RKO (cell line): ENCODE measurements at places on chromosomes 5 and 9.

GRCh38 chr5:17432569-17432968, 65.5 kb upstream of the TAF11L2 start:
- no peak for DNase-seq

- DNase-seq: no peak
These were observed 288.5 kb upstream of the TMEM161B start for GRCh38 chr5:88557131-88557530.

DNA sequence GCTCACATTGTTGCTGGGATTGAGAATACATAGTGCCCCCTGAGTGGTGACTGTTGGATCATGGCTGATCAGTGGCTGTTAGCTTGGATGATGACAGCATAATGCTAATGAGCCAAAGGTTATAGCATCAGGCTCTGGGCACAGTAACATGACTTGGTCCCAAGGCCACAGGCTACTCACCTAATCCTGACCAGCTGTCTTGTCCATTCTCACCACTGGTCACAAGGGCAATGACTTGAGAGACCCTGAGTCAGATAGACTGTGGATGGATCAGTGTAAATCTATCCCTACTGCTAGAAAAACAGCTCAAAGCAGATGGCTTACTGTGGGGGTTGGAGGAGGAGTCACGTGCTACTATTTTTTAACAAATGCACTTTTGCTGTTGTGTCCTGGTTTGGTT, 74.7 kb downstream of the AOPEP start:
- DNase-seq: peak; percentile 16

DNA sequence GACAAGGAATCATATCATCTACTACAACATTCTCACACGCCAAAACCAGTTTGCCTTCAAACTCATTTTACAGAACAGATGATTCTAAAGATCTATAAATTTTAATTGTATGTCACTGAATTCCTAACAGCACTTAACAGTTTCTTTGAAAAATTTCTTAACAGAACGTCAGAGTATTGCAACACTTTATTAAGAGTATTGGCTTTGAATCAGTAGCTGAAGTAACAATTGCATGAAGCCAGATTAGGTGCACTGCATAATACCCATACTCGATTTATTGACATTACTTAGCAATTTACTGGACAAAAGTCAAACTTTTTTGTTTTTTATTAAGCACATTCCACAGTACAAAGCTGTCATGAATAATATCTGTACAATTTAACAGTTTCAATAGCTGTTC, 75.8 kb downstream of the SMIM23 start:
- DNase-seq: no peak

- DNase-seq: no peak
These were observed 507.8 kb upstream of the NMUR2 start for GRCh38 chr5:152912924-152913323.

GRCh38 chr5:111116550-111116949, 24.4 kb downstream of the WDR36 start:
- DNase-seq: no peak

- DNase-seq: peak; percentile 60
These were observed 26.0 kb downstream of the GABRP start for GRCh38 chr5:170809551-170809950.

GRCh38 chr5:57325678-57326397, 152.0 kb downstream of the GPBP1 start:
- DNase-seq: no peak

- DNase-seq: no peak
These were observed 51.2 kb downstream of the NDST1 start for GRCh38 chr5:150559088-150559487.

DNA sequence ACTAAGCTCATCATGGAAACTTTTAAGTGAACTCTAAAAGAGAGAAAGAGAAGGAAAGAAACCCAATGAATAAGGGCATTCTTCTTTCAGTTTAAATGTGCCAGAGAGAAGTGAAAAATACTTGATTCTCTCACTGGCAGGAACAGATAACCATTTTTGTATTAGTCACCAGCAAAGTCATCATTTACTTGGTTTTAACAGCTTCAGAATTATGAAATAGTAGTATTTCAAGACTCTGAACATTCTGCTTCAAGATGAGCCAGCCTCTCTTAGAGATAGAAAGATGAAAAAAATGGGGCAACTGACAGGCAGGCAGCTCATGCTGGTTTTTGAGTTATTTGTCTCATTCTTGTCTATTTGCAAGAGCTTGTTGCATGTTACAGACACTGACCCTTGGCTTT, 103.5 kb downstream of the GCNT1 start:
- DNase-seq: peak; percentile 6

GRCh38 chr5:159242656-159243055, 20.4 kb upstream of the UBLCP1 start:
- DNase-seq: no peak

- DNase-seq: no peak
These were observed 90.3 kb upstream of the IQGAP2 start for GRCh38 chr5:76312783-76313182.

DNA sequence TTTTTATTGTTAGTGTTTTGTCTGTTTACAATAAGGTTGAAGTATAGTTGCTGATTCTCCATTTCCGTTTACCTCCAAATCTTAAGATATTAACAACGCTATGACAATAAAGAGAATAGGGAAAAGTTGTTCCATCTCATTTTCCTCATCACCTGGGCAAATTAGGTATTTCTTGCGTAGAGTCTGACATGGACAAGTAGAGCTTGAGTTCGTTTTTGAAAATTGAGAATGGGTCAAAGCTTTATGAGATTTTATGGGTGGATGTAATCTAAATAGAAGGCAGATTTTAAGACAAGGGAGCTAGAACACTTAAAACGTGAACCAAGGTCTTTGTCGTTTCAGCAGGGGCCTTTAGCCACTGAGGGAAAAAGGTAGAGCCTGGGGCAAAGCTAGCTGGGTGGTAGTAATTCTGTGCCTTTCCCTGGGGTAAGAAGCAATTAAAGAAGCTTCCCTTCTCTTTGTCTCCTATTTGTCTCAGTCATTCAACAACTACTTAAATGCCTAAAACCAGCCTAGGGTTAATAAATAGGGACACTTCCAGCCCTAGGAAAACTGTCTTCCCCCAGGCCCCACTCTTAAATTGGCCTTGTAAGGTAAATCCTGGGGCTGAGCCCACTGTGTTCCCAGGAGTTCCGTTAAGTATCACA, 551 bp upstream of the CAAP1 start:
- peak; percentile 6 for DNase-seq

GRCh38 chr5:74186356-74187315, 453.9 kb downstream of the ENC1 start:
- DNase-seq: no peak

- no peak for DNase-seq
These were observed 233.8 kb downstream of the MTRR start for GRCh38 chr5:8102714-8103113.

DNA sequence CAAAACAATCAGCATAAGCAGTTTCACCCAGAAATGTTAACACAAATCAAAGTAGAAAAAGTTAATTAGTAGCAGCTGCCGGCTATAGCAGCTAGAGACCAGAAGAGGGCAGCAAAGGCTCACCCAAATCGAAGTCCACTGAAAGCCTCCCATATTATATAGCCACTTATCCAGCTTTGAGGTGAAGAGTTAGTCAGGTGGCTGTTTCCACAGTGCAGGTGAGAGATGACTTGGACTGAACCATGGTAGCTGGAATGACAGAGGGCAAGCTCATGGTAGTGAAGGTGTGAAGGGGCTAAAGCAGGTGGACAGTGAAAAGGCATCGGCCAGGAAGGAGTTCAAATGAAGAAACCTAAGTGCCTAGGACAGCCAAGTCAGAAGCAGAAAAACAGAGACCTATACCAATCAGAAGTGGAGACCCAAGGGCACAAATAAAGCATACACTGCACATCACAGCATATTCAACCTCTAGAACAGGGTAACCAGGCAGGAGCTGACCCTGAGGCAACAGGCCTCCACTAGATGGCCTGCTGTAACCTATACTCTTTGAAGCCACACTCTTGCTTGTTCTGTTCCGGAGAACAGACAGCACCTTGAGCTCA, 7.2 kb upstream of the RNF38 start:
- DNase-seq: peak; percentile 82

DNA sequence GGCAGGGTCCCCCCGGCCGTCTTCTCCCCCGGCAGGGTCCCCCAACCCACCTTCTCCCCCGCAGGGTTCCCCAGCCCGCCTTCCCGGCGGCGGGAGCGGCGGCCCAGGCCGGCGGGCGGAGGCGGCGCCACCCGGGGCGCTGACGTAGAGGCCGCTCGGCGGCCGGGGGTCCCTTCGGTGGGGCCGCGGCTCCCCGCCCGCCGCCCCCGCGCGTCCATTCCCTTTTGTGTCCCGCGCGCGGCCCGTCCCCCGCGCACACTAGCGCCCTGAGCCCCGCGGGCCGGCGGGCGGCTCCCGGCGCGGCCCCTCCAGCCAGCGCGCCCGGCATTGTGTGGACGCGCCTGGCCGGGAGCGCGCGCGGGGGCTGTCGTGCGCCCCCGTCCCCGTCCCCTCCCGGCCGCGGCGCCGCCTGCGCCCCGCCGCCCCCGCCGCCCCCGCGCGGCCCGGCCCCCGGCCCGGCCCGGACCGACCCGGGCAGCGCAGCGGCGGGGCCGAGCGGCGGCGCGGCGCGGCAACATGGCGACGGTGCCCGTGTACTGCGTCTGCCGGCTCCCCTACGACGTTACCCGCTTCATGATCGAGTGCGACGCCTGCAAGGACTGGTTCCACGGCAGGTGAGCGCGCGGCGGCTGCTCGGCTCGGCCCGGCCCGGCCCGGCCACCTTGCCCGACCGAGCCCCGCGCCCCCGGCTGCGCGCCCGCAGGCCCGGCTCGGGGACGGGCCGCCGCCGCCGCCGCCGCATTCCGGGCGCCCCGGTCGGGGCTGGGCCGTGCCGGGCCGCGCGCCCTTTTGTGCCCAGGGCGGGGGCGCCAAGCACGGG, at the start of gene PHF2:
PHF2 (plus strand) TSS at position 327 of the 820 bp plus-strand sequence; CDS start at position 517, 190 bp downstream.
- DNase-seq: peak; percentile 38

DNA sequence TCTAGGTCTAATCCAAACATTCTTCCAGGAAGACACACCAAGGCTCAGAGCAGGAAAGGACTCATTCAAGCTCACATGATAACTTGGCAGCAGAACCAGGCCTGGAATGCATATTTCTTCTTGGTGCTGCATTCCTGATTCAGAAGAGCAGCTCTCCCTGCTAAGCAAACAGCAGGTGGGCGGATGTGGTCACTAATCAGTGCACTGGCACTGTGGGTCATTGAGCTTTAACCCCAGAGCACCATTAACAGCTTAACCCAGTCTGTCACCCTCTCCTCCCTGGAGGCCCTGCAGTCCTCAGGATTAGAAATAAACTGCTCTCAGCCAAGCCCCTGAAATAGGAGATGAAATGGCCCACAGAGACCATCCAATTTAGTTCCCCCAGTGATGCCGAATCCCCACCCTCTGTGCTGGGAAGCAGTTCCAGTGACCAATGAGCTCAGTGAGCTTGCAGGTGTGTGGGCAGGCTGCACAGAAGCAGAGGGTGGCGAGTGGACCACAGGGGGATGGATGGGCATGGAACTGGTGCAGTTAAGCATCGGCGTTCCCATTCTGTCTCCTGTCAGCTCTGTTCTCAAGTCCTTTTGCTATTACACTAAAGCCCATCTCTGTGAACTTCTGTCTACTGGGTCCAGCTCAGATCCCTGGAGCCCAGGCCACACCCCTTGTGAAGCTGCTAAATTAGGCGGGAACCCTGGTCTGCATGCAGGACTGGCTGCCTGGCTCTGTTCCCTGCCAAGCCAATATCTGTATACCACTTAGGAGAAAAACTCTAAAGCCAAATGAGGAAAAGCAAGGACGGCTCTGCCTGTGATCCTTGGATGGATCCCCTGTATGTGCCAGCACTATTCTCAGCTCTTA, 16.6 kb upstream of the MEGF9 start:
- peak; percentile 84 for DNase-seq

DNA sequence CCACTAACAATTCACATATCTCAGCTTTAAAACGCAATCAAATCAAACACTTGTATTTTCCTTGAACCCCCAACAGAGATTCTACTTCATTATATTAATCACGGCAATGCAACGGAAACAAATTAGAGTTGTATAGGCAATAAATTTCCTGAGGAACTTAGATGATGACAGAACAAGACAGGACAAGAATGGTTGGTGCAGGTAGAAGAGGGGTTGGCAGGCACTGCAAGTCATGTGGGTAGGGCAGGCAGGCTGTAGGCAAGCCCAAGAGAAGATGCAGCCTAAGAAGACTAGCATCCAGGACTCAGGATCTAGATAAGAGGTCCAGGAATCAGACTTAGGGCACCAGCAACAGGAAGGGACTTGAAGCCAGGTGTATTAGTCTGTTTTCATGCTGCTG, 16.6 kb upstream of the FEM1C start:
- no peak for DNase-seq

DNA sequence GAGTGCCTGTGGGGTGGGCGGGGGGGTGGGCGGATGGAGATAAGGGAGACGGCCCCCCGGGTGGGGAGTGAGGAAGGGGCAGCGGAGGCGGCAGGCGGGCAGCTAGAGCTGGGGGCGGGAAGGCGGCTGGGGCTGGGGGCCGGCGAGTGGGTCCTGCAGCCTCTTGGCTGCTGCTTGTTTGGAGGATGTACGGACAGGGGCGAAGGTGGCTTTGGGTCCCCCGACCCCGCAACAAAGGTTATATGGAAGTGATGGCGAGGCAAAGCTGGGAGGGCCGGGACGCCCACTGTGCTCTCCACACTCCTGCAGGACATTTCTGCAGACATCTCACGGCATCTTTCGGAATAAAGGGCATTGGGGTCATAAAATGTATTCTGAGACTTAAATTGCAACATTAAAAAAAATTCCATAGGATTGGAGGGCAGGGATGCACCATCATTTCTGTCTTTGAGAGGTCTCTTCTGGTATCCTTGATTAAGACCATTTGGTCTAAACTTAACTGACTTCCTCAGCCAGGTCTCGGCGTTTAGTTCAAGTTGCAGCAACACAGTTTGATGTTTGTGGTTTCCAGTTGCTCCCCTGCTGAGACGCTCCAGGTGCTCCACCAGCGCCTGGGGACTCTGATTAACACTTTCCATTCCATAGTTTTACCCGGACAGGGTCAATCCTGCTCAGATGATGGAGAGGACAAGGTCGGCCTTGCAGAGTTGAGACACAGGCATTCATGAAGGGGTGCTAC, 101.6 kb upstream of the SSBP2 start:
- DNase-seq: no peak

- DNase-seq: no peak
These were observed 11.8 kb upstream of the NDUFB6 start for GRCh38 chr9:32584784-32585183.

DNA sequence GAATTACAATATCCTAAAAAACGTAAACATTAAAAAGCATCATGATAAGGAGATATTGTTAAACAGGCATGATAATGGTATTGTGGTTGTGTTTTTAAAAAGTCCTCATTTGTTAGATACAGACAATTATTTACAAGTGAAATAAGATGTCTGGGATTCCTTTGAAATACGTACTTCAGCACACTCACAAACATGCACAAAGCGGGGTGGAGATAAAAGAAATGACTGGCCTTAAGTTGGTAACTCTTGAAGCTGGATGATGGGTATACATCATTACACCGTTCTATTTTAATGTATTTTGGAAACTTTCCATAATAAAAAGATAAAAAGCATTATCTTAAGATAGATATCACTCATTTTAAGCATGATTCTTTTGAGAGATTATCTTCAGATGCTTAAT, 1.0 kb downstream of the FAM200C start:
- DNase-seq: peak; percentile 74

DNA sequence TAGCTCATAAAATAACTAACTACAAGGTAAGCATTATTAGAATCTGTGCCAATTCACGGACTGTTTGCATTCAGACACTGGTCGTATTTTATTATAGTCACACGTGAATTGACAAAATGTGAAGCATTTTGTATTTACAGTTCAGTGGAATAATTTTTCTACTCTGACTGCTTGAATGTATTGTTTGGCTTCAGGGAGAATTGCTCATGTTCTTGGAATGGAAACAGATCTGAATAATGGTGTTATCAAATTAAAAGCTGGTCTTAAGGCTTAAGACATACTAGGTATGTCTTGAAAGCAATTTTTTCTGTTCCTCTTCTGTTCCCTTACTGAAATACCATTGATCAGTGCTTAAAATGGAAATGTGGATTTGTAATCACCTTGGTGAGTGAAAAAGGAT, 543.7 kb upstream of the TLE4 start:
- no peak for DNase-seq
